ENCODE measurements at places on chromosomes 3 and 15.

DNA sequence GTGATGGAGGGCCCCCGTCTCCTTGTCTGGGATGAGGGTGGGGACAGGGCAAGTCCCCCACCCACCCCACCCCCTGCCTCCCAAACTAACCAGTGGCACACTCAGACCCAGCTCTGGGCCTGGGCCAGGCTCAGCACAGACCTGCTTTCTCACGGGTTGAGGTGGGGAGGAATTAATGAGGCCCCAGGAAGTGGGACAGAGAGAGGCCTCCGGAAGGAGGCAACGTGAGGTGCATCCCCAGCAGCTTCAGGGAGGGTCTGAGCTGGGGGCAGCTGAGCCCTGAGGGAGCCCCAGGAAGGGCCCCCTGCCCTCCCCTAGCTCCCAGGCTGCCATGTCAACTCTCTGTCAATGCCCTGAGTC lies 15.0 kb upstream of the GNAI2 start:
- DNase-seq, result no peak

- DNase-seq, result no peak
Observed at GRCh38 chr3:17179381-17180205, 294.8 kb downstream of the PLCL2 start.

GRCh38 chr3:187807086-187807862 lies 62.0 kb upstream of the BCL6 start:
- DNase-seq, result peak; percentile 54

DNA sequence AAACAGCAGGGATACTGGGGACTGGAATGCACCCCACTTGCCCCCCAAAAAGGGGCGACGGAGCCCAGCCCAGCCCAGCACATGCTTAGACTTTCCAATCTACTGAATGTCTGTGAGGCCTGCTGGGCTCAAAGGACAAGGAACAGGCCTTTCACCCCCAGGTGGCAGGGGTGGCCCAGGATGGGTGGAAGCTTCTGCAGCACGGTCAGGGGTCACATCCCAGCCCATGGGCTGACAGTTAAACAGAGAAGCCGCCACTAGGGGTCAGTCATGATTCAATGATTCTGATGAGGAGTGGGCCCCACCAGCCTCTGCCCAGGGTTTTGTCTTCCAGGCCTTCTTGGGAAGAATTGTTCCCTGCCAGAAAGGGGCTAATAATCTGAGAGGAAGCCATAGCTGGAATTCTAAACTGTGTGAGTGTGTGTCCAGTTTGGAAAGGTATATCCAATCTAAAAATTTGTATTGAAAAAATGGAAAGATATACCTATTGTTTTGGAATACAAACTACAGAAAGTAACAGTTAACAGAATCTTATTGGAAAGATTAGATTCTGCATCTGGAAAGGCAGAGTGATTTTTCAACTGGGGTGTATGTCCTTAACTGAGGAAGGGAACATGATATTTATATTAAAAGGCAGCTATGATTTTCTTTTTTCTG lies 2.2 kb downstream of the CHRNB4 start:
- DNase-seq, result peak; percentile 21

- no peak for DNase-seq
Observed at GRCh38 chr3:37115446-37115845, 58.9 kb downstream of the LRRFIP2 start.

- DNase-seq, result no peak
Observed at GRCh38 chr15:88657326-88658069, 18.7 kb downstream of the ISG20 start.
